Activated CD4-positive, alpha-beta T cell treated with anti-CD3 and anti-CD28 coated beads for 1 hour (primary cell): ENCODE measurements at places on chromosomes 16 and 17.

DNA sequence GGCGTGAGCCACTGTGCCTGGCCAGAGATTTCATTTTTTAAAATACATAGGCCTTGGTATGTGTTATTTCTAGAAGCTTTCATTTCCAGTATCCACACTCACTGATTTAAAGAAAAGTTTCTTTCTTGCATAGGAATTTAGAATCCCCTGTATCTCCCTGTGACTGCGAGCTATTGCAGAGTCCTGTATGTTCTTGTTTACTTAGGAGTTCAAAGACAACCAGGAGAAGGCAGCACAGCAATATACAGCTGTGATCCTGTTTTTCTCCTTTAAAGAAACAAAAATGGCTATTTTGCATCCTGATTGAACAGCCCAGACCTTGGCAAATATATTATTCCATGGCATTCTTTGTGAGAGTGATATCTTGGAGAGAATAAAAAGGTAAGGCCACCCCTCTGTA is 185.0 kb upstream of the COX10 start:
- no peak for DNase-seq

DNA sequence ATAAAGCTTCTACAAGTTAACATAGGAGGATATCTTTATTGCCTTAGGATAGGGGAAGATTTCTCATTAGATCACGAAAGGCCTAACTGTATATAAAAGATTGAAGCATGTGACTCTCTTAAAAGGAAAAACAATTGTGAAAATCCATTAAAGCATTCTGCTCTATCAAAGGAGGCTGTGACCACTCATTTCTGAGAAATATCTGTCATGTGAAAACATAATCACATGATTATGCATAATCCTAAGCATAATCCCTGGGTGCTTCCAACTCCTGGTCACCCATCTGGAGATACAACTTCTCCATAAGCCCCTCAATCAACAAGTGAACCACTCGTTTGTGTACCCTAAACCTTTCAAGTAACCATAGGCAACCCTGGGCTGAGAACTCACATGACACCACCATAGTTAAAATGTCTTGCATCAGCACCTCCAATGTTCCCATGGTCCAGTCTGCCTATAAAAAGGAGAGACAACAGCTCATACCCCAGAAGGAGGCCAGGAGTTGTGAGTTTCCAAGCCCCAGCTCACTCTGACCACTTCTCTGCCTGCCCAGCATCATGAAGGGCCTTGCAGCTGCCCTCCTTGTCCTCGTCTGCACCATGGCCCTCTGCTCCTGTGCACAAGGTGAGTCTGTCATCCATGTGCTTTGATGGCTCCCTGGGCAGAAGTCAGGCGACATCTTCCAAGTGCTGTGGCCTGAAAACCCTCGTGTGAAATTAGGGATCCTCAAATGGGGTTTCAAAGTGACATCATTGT is at the start of gene CCL18:
TSS of gene CCL18 (plus strand) at position 487 of the 756 bp plus-strand sequence. CDS start at position 558, 71 bp downstream.
- DNase-seq: no peak

DNA sequence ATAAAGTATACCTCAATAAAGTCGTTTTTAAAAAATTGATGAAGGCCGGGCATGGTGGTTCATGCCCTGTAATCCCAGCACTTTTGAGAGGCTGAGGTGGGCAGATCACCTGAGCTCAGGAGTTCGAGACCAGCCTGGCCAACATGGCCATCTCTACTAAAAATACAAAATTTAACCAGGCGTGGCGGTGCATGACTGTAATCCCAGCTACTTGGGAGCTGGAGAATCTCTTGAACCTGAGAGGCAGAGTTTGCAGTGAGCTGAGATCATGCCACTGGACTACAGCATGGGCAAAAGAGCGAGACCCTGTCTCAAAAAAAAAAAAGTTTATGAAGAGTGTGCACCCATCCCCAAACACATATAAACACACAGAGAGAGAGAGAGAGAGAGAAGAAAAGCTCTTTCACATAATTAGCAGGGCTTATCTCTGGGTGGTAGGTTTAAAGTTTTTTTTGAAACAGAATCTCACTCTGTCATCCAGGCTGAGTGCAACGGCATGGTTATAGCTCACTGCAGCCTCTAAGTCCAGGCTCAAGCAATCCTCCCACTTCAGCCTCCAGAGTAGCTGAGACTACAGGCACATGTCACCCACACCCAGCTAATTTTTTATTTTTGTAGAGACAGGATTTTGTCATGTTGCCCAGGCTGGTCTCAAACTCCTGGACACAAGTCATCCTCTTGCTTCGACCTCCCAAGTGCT is 3.0 kb downstream of the SREBF1 start:
- no peak for DNase-seq

DNA sequence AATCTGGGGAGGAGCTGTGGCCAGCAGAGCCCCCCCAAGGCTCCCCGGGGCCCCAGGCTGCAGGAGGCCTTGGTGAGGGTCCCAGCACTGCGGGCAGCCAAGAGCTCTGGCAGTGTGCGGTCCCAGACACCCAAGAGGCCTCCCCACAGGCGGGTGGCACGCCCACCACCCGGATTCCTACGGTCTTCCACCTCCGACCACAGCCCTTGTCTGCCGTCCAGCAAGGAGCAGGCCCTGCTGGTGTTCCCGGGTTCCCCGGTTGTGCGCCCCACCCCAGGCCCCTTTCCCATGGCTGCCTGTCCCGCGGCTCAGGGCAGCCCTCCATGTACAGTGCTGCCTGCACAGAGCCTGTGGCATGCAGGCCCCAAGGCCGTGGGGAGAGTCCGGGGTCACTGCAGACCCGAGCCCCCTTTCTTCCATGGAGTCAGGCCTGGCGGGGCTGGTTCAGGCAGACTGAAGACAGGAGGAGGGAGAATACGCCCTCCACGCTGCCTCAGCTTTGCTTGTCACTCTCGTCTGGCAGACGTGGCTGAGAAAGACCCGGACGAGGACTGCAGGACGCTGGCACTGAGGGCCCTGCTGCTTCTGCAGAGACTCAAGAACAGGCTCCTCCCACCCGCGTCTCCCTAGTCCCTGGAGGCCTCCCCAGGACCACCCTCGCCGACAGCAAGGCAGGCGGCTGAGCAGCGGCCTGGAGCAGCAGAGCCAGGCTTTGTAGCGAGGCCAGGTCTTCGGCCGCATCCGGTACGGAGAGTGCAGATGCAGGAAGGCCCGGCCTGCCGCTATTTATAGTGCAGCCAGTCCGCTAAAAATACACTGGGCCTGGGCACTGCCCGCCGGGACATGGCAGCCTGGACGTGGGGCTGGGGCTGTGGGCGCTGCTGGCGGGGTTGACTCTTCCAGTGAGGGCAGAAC is 16.4 kb downstream of the TELO2 start:
- DNase-seq: no peak
